ENCODE measurements at places on chromosomes 6 and 20.

DNA sequence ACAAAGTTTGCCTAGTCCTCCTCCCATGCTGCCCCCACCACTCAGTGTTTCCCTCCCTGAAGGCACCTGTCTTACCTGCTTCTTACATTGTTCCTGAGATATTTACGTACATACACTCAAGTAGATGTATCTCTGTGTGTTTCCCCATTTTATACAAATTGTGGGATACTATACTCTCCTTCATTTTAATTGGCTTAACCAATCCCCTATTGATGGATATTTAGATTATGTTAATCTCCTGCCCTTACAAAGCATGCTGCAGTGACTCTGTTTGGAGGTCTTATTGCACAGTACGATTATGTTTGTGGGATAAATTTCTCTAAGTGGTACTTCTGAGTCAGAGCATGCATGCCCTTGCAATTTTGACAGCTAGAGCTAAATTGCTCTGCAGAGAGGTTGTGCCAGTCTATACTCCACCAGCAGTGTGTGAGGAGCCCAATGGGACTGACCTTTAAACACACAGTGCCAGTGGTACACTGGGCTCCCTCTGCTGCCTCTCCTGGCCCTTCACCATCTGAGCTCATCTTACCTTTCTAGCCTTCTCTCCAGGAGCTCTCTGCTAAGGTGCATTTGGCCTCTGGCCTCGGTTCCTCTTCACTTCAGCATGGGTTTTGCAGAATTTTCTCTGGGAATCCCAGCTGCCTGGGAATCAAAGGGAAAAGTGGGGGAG lies 57.4 kb downstream of the LYRM2 start:
- no peak for DNase-seq

- no peak for DNase-seq
Measured at GRCh38 chr6:1116149-1116548, 195.7 kb upstream of the FOXQ1 start.

GRCh38 chr6:75935473-75935793 lies 137.0 kb downstream of the IMPG1 start:
- no peak for DNase-seq

GRCh38 chr6:170019818-170020583 lies 268.6 kb downstream of the ERMARD start:
- DNase-seq: no peak

- no peak for DNase-seq
Measured at GRCh38 chr6:46933751-46934150, 12.0 kb upstream of the ADGRF5 start.

DNA sequence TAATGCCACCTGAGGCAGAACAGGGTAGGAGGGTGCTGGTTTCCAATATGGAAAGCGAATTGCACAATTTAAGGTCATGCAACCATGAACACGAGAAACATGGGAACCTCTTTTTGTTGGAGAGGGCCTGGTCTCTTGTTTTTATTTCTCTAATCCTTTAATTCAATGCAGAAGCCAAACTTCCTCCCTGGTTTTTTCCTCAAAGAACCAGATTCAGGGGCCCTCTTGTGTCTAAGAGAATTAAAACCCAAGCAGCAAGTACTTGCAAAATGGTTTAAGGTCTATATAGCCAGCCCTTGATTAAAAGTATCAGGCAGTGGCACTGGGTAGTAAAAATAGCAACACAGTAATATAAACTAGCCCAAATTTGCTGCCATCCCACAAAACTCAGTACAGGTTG lies 19.5 kb downstream of the GSTA4 start:
- DNase-seq: no peak

- DNase-seq: no peak
Measured at GRCh38 chr20:63636752-63637628, 10.1 kb upstream of the GMEB2 start.

DNA sequence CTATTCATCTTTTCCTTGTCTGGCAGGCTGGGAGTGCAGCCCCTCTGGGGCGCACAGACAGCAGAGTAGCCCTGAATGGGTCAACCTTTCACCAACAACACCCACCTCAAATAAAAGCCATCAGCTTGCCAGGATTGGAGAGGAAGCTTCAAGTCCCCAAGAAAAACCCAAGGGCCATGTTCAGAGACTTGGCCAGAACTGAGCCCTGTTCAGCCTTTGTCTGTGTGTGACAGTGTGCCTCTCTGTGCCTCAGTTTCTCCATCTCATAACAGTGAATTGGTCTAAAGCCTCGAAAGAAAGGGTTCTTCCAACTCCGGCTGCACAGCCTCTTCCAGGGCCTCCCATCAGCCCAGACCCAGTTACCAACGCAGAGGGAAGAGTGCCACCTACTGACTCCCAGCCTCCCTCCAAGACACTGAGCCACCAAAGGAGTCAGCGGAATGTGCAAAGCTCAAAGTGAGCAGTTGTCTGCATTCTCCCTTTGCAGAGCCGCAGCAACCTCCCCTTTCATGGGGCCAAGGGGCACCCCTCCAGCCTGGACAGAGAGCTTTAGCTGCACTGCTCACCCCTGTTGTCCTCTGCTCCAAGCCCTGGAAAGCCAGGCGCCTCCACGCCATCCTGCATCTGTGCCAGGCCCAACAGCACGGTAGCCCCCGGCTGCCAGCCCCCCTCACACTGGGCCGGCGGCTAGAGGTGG lies 82.7 kb upstream of the TOP1 start:
- DNase-seq: no peak

DNA sequence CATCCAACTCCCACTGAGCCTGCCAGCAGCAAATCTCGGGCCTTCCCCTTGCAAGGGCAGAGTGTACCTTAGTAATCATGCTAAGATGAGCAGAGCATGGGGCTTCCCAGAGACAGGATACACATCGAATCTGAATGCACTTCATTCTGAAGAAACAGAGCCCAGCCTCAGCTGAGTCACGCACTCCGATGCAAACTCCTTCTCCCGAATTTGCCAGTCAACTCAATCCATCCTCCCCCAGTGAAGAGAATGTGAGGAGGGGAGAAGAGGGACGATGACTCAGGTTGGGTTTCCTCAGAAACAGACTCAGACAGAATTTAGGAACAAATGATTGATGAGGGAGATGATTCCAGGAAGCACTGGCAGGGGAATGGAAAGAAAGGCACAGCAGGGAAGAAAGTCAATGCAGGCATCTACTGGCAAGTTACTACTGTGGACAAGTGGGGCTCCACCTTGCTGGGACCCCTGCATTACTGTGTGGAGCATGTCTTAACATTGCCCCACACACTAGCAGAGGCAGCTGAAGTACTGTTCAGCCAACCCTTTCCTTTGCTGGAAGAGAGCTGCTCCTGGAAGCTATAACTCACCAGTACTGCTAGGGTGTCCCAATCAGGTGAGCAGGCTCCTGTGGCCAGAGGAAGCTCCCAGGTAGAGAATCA lies 251.6 kb downstream of the ADGB start:
- DNase-seq: no peak

GRCh38 chr6:90079560-90080490 lies 185.6 kb downstream of the GJA10 start:
- no peak for DNase-seq

- no peak for DNase-seq
Measured at GRCh38 chr20:48754292-48754691, 73.5 kb downstream of the PREX1 start.

DNA sequence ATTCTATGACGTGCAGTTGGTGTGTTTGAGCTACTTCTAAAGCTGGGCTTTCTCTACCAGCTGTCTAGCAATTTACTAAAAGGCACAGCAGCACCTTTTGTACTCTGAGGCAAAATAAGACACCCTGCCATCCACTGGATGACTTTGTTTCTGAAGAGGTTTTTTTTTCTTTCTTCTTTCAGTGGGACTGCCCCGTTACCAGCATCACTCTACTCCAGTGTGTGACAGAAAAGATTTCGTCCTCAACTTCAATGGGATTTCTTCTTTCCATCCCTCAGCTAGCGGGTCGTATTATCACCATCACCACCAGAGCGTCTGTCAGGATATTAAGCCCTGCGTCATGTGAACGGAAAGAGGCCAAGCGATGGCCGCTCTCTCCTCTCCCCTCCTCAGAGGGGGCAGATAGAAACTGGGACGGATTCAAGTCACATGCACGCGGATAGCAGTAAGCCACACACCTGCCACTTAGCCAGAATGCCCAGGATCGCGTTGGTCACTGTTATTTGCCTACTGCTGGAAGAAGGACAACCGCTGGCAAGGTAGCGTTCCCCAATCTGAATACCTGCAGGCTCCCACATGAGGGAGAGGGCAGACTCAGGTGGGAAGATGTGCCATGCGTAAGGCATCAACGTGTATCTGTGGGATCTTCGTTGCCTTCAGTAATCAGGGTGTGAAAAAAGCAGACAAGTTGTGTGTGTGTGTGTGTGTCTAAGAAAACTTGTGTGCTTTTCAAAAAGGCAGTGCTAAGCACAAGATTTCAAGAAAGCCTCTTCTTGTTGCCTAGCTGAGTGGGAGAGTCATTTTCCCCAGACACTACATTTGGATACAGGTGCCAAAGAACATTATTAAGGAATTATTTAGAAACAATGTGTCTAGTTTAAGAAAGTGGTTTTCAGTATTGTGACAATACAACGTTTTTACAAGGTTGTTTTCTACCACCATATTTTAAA lies 5.4 kb downstream of the FOXF2 start:
- DNase-seq: no peak

DNA sequence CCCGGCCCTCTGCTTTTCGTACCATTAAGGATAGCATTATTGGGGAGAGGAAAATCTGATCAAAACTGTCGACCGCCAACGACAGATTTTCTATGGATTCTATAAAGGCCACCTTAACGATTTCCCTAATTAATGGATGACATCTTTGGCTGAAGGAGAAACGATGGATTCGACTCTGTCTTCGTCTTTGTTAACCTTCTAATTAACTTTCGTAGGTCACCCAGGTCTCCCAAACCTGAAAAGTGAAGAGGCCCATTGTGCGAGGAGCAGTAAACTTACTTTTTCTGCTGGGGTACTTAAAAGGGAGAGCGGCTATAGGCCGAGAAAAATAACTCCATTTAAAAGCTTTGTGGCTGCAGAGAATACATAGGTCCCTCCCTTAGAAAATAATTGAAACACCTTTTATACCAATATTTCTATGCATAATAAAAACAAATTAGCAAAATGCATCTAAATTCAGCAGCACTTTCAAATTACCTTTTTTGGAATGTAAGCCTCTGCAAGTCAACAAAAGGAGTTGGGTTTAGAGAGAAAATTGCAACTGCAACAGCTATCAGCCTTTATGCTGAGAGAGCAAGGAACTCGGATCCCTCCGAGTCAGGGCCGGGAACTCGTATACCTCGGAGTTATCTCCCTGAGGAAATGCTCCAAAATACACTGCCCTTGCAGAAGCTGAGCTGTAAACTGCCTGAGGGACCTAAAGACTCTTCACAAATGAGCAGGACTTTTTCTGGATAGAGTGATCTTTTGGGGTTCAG lies 31.4 kb upstream of the NR2E1 start:
- DNase-seq: no peak

GRCh38 chr6:147759093-147759492 lies 250.6 kb downstream of the SAMD5 start:
- DNase-seq: no peak

DNA sequence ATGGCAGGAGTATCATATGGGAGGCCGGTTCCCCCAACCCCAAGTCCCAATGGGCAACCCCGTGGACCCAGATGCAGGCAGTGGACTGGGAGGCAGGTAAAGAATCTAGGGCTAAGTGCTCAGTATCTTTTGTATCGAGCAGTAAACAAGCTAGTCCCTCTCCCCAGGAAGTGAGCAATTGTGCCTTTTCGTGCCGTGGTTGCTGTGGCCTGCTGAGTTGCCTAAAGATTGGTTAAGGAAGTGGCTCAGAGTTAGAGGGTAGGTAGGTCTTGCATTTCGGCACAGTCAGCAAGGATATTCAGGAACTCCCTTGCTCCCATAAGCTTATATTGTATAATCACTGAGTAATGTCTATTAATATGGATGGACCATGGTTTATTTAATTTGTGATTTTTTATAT lies 1.3 kb upstream of the DNAH8 start:
- no peak for DNase-seq

GRCh38 chr6:6543181-6543879 lies 45.2 kb upstream of the LY86 start:
- no peak for DNase-seq

DNA sequence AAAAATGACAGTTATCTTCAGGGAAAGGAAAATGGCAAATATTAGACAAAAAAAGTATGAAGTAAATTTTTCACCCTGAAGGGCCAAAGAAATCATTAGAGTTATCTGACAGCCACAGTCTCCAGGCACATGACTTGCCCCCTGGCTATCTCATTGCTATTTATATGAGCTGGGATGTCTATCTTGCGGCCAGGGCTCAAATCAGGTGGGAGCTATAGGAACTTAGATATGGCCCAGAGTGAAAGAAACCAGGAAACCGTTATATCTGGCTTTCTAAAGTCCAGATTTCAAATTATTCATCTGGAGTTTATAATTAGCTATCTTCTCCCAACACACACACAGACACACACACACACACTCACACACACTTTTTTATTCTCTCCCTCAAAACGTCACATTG lies 135.3 kb upstream of the EEF1E1 start:
- DNase-seq: no peak

DNA sequence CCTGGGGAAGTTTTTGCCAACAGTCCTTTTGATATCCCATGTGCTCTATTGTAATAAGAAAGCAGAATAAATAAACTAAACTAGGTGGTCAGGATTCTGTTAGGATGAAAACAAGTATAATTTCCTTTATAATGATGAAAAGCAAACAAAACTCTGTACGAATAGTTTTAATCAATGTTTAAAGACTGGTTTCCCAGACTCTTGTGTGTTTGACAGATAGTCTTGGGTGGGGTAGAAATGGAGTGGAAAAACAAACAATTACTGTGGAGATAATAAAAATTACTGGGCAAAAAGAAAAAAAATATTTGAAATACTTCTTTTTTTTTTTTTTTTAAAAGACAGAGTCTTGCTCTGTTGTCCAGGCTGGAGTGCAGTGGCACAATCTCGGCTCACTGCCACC lies 152.1 kb upstream of the FLRT3 start:
- no peak for DNase-seq

GRCh38 chr6:75308250-75308988 lies 23.8 kb upstream of the TMEM30A start:
- no peak for DNase-seq

DNA sequence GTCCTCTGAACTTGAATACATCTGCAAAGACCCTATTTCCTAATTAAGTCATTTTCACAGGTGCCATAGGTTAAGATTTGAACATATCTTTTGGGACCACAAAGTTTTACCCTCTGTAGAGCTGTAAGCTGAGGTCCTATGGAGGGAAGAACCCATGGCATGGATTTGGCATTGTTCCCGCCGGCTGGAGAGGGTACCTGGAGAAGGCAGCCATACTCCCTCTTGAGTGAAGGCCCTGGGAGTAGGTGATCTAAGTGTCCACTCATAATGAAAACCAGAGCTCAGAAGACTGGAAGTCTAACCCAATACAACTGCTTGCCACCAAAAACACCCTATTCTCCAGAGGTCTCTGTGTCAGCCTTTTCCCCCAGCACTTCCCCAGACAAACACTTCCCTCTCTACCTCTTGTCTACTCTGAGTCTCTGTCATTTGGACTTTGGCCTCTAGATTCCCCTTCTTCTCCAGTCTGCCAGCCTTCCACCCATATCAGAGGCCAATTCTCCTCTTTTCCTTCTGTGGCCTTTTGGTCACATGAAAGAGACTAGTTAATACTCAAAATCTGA lies 363.9 kb downstream of the MAFB start:
- no peak for DNase-seq

- DNase-seq: no peak
Measured at GRCh38 chr20:53079828-53080686, 107.9 kb downstream of the TSHZ2 start.

All from anterior cingulate cortex (tissue), 58 donors.